CD4-positive, alpha-beta T cell treated with Interleukin-21 for 1 hour (primary cell): ENCODE measurements at places on chromosomes 7 and 10.

DNA sequence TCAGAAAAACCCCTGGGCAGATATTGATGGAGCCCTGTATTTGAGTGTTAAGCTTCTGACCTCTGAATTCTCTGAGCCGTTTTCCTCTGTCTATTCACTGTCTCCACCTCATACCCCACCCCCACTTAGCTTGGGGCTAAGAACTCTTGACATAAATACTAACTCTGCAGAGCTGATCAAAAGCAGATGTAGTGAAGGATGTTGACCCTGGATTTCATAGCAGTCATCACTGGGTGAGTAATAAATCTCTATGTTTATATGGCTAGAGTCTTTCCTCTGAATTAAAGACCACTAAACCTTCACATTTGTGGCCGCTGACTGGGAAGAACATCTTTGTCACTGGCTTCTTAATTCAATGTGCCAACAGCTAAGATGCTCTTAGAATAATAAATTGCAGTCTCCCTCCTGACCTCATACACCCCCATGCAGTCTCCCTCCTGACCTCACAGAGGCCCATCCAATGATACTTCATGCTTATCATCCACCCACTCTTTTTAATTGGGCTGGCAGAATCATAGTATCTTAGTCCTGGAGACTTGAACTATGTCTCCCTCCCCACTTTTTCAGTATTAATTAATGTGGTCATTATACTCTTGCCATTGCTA lies 78.0 kb upstream of the MACROH2A2 start:
- DNase-seq = no peak

- DNase-seq = no peak
Measured at GRCh38 chr7:64945503-64946175, 42.6 kb downstream of the ZNF273 start.

DNA sequence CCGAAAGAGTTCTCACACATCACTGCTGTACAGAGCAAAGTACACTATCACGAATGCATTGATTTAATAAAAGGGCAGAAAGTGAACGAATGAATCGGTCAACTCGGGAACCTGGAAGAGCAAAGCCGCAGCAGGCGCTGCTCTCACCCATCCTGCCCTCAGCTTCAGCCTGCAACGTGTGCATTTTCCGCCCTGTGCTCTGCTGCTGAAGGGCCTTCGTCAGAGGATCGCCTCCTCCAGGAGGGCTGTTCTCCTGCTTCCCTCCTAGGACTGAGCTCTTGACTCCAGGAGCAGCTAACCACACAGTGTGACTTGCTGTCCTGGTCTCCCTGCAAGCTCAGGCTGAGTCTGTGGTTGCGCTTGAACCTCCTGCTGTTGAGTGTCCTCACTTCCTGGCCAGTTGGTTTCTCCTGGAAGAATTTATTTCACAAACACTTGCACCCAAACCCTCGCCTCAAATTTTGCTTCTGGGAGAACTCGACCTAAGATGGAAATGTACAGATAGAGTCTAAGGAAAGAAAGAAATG lies 473.0 kb upstream of the KLF6 start:
- DNase-seq = no peak

DNA sequence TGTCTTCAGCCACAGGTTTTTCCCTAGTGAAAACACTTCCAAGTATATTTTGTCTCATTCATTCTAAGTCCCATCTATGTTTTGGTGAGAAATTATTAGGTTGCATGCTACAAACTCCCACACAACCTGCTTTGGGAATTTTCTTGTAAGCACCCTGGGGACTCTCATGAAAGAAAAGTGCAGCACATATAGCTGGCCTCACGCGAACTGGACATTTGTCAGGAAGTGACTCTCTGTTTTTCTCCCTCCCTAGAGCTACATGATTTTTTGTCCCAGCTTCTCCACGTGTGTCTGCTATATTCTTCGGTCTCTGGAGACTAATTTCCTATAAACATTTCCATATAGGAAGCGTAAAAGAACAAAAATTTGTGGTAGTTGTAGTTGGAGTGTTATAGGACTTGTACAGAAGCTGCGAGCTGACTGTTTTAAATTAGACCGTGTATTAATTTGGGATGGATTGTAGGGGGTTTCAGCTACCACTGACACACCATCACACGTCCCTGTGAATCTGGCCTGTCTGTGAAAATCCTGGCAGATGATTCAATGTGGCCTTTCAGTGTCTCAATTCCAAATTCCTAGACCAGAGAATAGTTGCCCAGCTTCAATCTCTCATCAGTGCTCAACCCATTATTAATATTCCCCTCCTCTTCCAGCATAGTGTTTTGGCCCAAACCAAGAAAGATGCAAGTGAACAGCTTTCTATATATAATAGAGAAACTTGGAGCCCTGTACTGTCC lies 40.2 kb downstream of the ARL4A start:
- no peak for DNase-seq

DNA sequence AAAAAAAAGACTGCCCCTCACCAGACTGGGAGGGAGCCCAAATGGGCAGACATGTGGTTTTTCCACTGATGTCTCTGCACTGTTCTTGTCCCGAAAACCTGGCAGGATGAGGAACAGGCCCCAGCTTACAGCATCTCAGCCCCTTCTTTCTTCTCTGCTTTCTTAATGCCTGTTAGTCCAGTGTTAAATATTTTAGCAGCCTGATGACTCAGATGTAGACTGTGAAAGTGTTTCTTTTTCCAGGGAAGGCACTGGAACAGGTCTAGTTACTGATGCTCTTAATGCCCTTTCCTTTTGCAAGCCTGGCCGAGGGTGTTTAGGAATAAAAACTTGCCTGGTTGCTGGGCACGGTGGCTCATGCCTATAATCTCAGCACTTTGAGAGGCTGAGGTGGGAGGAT lies 107.7 kb downstream of the TACC2 start:
- DNase-seq = no peak

- no peak for DNase-seq
Measured at GRCh38 chr10:133401500-133401899, 7.5 kb downstream of the MTG1 start.

DNA sequence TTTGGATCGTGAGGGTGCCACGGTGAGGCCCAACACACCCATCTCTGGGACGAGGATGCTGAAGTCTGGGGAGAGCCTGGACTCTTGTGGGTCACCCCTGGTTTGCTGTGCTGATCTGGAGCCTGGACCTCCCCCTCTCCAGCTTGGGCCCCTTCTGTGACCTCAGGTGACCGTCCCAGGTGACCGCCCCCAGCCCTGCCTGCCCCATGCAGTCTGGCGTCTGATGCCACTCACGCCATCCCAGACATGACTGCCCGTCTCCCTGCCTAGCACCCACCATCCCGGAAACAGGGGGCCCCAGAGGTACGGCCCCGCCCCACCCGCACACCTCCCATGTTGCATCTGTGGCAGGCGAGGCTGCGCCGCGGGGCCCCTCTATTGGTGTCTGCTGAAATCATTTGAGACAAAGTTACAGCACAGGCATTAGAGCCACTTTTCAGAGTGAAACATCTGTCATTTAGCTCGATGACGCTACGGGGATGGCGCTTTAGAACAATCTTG lies 21.1 kb downstream of the UNCX start:
- DNase-seq = no peak
